ENCODE measurements at places on chromosomes 3 and 15. TPM values are rescaled to one million over a fixed set of nuclear protein-coding genes. Genes with fewer than 3 reads are reported as not detected.

GRCh38 chr3:114624047-114624445 lies 330.2 kb downstream of the TIGIT start:
- DNase-seq, result peak; percentile 51

- no peak for DNase-seq
Observed at GRCh38 chr3:181382656-181383055, 329.1 kb upstream of the SOX2 start.

GRCh38 chr3:106086636-106087035 lies 217.8 kb upstream of the CBLB start:
- no peak for DNase-seq

Gene STRA6
- not detected for polyA plus RNA-seq

DNA sequence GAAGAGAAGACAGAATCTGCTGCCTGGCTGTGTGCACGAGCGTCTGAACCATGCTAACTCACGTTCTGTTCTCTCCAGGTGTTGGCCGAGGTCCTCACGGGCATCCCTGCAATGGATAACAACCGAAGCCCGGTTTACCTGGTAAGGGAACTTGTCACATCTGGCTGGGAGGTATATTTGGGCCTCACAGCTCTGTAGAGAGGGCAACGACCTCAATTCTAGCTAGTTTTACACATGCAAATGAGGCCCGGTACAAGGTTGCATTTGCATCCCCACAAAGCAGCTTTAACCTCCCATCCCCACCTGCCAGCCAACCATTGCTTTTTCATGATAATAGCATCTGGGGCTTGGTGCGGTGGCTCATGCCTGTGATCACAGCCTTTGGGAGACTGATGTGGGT lies 22.0 kb upstream of the TATDN2 start:
- no peak for DNase-seq

- DNase-seq, result no peak
Observed at GRCh38 chr15:70251246-70251990, 153.7 kb upstream of the TLE3 start.

GRCh38 chr3:23756206-23756840 lies 49.4 kb upstream of the UBE2E1 start:
- DNase-seq, result no peak

DNA sequence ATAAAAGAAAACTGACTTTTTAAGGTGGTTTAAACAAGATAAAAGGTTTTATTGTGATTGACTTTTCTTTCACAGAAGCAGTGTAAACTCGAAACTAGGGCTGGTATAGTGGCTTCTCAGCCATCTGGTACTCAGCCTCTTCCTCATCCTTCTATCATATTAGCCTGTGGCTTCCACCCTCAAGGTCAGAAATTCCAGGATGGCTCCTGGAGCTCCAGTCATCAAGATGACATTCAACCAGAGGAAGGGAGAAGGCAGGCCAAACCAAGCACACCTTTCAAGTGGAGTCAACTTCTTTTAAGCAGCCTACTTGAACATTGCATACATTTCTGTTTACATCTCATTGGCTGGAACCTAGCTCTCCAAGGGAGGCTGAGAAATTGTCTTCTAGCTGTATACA lies 1.3 kb upstream of the MESD start:
- DNase-seq, result no peak

Gene GRAMD2A
- not detected for polyA plus RNA-seq

DNA sequence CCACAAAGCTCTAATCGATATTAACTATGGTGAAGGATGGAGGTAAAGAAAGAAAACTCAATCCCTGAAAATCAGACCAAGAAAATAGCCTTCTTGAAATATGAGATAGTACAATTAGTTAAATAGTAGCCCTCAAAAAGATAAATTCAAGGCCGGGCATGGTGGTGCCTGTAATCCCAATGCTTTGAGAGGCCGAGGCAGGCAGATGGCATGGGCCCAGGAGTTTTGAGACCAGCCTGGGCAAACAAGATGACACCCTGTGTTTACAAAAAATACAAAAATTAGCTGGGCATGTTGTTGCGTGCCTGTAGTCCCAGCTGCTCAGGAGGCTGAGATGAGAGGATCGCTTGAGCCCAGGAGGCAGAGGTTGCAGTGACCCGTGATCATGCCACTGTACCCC lies 31.6 kb upstream of the CEP152 start:
- no peak for DNase-seq

DNA sequence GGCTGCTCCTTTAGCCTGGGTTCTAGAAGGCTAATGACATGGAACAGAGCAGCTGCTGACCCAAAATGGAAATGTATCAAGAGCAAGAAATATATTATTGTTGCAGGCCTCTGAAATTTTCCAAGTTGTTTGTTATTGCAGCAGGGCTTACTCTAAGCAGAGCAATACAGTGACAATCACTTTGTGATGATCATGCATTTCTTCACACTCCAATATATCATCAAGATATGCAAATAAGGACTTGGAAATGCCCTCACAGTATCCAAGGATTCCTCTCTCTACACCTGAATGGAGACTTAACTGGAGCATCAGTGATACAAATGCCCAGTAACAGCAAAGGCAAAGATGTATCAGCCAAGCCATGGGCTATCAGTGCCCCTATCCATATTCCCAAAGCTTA lies 89.6 kb downstream of the PDZRN3 start:
- no peak for DNase-seq

GRCh38 chr15:67179411-67179995 lies 75.0 kb downstream of the AAGAB start:
- DNase-seq, result no peak

Gene FBXO40
- 4.7 TPM for polyA plus RNA-seq

- DNase-seq, result no peak
Observed at GRCh38 chr3:172271386-172271976, 176.8 kb downstream of the GHSR start.

GRCh38 chr3:64410226-64410625 lies 185.0 kb upstream of the PRICKLE2 start:
- DNase-seq, result no peak

DNA sequence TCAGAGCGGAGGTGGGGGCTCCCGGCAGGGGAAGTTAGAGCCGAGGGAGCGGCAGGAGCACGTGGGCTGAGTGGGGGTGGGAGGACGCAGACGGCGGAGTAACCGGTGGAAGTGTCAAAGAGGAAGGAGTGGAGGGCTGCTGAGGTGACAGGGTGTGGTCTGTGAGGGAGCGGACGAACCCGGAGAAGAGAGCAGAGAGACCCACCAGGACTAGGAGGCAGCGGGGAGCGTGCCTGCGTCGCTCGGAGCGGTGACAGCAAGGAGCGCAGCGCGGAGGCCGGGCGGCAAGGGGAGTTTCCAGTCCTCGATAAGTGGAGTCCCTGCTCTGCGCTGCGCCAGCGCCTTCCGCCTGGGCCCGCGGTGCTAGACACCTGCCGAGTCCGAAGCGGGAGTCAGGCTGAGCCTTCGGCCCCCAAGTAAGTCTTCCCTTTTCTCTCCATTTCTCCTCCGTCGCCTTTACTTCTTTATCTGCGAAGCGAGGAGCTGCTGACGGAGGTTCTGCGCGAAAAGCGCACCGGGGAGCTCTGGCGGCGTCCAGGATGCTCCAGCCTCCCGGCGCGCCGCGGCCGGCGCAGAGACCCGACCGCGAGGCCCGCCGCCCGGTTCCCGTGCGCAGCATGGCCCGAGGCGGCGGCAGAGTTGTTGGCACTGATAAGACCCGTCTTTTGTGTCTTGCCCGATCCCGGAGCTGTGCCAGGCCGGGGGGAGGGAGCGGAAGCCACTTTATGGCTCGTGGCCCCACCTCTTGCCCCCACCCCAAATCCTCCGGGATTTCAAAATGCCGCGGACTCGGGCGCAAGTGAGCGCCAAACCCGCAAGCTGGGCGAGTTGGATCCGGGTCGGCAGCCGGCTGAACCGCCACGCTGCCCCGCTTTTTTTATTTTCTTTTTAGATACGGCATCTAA lies 533.0 kb upstream of the SEMA6D start:
- no peak for DNase-seq

Gene GAP43
- polyA plus RNA-seq, result 3.3 TPM

- peak; percentile 22 for DNase-seq
Observed at GRCh38 chr15:24862726-24863521, 91.9 kb upstream of the SNRPN start.
